ENCODE measurements at places on chromosomes 13 and 19. TPM values are rescaled to one million over a fixed set of nuclear protein-coding genes. Genes with fewer than 3 reads are reported as not detected.

GRCh38 chr13:42277618-42278276, 5.8 kb downstream of the AKAP11 start:
- DNase-seq, result no peak
- no peaks in the 10 kb centered on the region for H3K27me3 ChIP-seq
- H3K4me3 ChIP-seq, result no peak overlapping the region
- no peak overlapping the region for H3K27ac ChIP-seq
- H3K36me3 ChIP-seq, result no peaks in the 10 kb centered on the region

- H3K27me3 ChIP-seq, result no peaks in the 10 kb centered on the region
- no peaks in the 10 kb centered on the region for H3K4me1 ChIP-seq
- H3K27ac ChIP-seq, result no peak overlapping the region
- H3K36me3 ChIP-seq, result peaks cover 59% of the 10 kb centered on the region
Observed at GRCh38 chr13:110373617-110374016, 66.5 kb downstream of the COL4A2 start.

DNA sequence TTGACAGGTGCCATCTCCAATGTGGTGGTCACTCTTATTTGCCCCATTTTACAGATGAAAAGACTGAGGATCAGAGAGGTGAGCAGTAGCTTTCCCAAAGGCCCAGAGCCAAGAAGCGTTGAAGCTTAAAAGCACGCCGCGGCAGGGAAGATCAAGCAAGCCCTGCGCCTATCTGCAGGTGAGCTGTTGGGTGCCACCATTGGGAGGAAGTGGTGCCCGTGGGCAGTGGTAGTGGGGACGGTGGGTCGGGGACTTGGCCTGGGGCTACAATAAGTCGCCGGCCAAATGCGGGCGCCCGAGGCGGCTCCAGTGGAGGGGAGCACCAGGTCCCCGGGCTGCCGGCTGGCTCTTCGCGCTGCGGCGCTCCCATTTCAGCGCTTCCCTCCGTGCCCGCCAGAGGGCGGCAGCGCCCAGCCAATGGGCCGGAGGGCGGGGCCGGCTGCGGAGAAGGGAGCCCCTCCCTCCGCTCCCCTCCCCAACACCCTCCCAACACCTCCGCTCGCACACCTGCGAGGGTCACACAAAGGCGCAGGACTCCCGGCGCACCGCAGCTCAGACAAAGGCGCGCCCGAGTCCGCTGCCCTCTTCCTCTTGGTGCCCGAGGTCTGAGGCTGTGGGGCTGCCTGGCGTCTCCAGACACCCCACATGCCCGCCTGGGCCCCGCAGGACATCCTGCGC, 744 bp upstream of the POU2F2 start:
- no peak overlapping the region for H3K27ac ChIP-seq
- peaks cover 36% of the 10 kb centered on the region for H3K27me3 ChIP-seq
- no peaks in the 10 kb centered on the region for H3K36me3 ChIP-seq

DNA sequence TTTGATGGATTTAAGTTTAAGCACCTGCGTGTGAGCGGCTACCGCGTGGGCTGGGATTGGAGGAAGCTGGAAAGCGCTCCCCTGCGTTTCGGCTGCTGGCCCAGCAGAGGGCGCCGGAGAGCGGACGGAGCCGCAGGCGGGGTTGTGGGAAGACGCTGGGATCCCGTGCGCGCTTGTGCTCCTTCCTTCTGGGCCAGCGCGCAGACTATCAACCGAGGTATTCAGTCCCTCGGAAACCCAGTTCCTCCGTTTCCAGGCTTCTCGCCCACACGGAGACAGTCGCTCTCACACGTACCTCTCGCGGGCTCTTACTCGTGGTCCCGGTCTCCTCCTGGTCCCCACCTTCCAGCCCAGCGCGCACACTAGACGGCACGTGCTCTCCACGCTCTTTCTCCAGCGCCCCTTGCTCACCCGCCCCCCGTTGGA, 28.8 kb downstream of the EPN1 start:
- no peaks in the 10 kb centered on the region for H3K4me1 ChIP-seq
- DNase-seq, result peak; percentile 90
- H3K27ac ChIP-seq, result no peak overlapping the region
- H3K4me3 ChIP-seq, result no peak overlapping the region
- no peaks in the 10 kb centered on the region for H3K27me3 ChIP-seq

The CYP4F2 gene
- not detected for total RNA-seq

The FCER2 gene
- not detected for total RNA-seq

The NRTN gene
- 7.5 TPM for total RNA-seq
